CD4-positive, CD25-positive, alpha-beta regulatory T cell (primary cell): ENCODE measurements at places on chromosomes 2 and 18.

GRCh38 chr2:12048550-12048949, 302.1 kb downstream of the LPIN1 start:
- H3K4me1 ChIP-seq = peaks cover 5% of the 10 kb centered on the region
- DNase-seq = no peak
- H3K27ac ChIP-seq = no peak overlapping the region

GRCh38 chr2:224528171-224528570, 57.0 kb downstream of the CUL3 start:
- H3K4me3 ChIP-seq = peak overlapping the region; percentile 6
- peaks cover 16% of the 10 kb centered on the region for H3K36me3 ChIP-seq
- DNase-seq = no peak
- H3K27ac ChIP-seq = peak overlapping the region; percentile 52

DNA sequence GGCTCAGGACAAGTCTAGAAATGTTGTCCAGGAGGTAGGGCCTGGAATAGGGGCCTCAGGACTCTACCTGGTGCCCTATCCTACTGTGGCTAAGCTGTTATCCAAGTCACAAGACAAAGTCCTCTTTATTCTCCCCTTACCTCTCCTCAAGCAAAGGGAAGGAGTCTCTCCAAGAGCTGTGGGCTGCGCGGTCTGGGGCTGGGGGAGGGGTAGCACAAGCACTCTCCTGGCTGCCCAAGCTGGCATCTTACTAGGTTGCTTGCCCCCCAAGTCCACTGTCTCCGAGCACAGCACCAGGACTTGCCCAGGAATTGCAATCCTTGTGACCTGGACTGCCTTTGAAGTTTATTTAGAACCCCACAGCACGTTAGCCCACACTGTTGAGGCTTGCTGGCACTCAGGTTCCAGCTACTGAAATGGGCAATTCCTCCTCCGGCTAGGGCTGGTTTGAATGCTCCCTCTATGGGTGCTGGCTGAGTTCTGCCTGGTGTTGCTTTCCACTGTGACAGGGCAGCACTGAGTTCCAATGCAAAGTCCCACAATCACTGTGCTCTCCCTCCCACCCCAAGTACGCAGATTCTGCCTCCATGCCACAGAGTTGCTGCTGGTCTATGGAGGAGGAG, 18.5 kb downstream of the DHRS9 start:
- peaks cover 2% of the 10 kb centered on the region for H3K27me3 ChIP-seq
- no peak overlapping the region for H3K27ac ChIP-seq
- no peaks in the 10 kb centered on the region for H3K36me3 ChIP-seq
- H3K4me1 ChIP-seq = no peaks in the 10 kb centered on the region
- DNase-seq = no peak

DNA sequence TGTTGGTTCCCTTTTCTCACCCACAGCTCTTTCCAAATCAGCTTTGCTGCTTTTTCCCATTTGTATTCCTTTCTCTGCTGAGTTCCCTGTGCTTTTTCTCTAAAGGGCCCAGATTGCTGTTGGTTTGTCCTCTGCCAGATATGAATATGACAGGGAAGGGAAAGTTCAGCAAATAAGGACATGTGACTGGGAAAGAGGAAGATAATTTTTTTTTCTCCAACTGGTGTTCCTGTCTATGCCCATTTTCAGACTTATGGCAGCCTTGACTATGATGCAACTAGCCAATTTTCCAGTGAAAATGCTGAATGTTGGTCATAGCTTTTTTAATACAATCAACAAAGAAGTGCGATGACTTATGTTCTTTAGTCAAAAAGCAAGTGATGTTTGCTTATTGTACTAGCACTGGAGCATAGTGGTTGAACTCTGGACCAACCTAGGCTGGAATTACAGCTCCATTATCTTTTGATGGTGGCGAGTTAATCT, 7.7 kb downstream of the MDH1 start:
- no peak for DNase-seq
- H3K4me1 ChIP-seq = peaks cover 4% of the 10 kb centered on the region
- no peak overlapping the region for H3K27ac ChIP-seq
- H3K36me3 ChIP-seq = peaks cover 74% of the 10 kb centered on the region

GRCh38 chr2:232139786-232140562, 178.5 kb downstream of the DIS3L2 start:
- peaks cover 4% of the 10 kb centered on the region for H3K36me3 ChIP-seq
- H3K27me3 ChIP-seq = no peaks in the 10 kb centered on the region
- peak overlapping the region; percentile 43 for H3K27ac ChIP-seq
- no peak overlapping the region for H3K4me3 ChIP-seq
- DNase-seq = no peak

- no peak overlapping the region for H3K4me3 ChIP-seq
- no peaks in the 10 kb centered on the region for H3K27me3 ChIP-seq
- no peak for DNase-seq
- peaks cover 4% of the 10 kb centered on the region for H3K4me1 ChIP-seq
- H3K27ac ChIP-seq = no peak overlapping the region
These were observed 98.2 kb downstream of the TMEM17 start for GRCh38 chr2:62407838-62408237.

DNA sequence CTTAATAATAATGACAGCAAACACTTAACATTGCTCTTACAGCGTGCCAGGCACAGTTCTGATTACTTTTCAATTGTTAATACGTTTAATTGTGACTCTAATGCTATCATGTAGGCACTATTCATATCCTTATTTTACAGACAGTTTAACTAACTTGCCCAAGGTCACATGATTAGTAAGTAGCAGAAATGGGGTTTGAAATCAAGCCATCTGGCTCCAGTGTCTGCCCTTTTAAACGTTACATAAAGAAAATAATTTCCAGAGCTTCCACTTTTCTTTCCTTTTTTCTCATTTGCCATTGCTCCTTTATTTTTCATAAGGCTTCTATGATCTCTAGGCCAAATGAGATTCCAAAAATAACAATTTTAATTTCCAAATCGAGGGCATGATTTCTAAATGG, 50.6 kb upstream of the IKZF2 start:
- no peaks in the 10 kb centered on the region for H3K4me1 ChIP-seq
- H3K4me3 ChIP-seq = no peak overlapping the region
- no peak for DNase-seq
- H3K36me3 ChIP-seq = no peaks in the 10 kb centered on the region

GRCh38 chr2:38783586-38783985, 5.6 kb downstream of the GEMIN6 start:
- no peak for DNase-seq
- peaks cover 13% of the 10 kb centered on the region for H3K36me3 ChIP-seq
- no peaks in the 10 kb centered on the region for H3K27me3 ChIP-seq
- H3K4me3 ChIP-seq = no peak overlapping the region
- no peak overlapping the region for H3K27ac ChIP-seq

DNA sequence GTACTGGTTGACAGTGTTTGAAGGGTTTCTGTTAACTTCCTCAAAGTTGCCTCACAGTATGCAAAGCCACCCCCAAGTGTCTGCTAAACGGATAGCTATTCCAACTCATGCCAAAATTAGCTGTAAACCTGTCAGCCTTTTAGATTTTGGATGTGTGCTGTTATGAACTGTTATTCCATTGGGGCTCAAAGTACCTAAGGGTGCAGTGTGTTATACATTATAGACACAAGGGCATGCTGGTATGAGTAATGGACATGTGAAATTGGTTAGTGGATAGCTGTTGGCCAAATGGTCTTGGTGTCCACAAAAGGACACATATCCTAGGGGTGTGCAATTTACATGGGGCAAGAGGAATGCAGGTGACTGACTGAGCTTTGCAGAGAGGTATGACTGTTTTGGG, 33.7 kb upstream of the CCBE1 start:
- H3K36me3 ChIP-seq = no peaks in the 10 kb centered on the region
- H3K27me3 ChIP-seq = peaks cover 7% of the 10 kb centered on the region
- no peak overlapping the region for H3K27ac ChIP-seq
- DNase-seq = no peak
- H3K4me3 ChIP-seq = no peak overlapping the region

DNA sequence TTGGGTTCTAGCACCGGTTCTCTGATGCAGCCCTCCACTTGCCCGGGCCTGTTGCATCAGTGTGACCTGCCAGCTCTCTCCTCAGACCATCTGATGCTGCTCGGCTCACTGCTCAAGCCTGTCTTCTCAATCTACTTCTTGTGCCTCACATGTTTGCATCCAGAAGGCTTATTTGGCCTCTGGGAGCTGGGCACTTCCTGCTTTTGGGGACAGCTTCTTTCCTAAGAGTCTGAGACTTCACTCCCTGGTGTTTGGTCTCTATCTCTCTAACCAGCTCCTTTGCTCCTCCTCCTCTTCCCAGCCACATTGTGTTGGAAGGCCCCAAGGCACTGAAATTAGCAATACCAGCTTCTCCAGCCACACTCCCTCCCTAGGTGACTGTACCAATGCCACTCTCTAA, 212.8 kb downstream of the CDCA7 start:
- no peaks in the 10 kb centered on the region for H3K36me3 ChIP-seq
- no peak for DNase-seq
- H3K4me3 ChIP-seq = no peak overlapping the region
- no peaks in the 10 kb centered on the region for H3K4me1 ChIP-seq

DNA sequence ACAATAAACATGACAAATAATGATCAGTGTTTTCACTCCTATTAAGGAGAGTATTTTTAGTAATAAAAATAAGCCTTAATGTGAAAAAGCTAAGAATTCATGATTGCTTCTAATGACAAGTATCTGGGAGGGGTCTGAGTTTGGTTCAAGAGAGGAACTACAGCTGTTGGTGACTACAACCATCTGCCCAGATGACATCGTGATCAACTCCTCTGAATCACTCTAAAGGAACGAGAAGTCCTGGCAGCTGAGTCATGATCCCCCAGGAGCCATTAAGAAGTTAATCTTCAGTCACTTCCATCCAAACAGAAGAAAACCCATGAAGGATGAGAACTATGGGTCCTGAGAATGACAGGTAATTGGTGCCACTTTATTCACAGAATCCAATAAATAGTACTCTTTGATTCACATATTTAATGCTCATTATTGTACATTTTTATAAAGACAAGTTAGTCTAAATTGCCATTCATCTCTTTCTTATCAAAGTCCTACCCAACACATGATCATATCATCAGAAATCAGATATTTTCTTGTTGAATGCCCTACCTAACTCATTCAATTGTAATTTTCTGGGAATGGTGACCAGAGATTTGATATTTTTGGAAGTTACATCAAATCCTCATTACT, 6.8 kb downstream of the TFPI start:
- H3K27ac ChIP-seq = no peak overlapping the region
- H3K4me1 ChIP-seq = no peaks in the 10 kb centered on the region

DNA sequence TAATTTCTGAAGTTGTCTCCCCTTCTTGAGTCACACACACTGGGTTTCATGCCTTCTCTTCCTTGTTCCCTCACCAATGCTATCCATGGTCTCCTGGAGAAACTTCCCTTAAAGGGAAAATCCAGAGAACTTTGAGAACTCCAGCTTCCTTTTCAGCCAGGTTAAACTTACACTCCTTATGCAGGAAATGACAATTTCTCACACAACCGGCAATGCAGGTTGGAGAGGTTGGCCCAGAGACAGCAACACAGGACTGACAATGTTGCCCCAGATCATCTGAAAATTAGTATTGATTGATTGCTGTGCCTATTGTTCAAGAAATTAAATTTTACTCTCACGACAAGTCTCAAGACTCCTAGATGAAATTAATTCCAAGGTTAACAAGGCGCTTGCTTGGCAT, 292.2 kb downstream of the NYAP2 start:
- H3K4me1 ChIP-seq = no peaks in the 10 kb centered on the region
- H3K27ac ChIP-seq = no peak overlapping the region
- no peaks in the 10 kb centered on the region for H3K27me3 ChIP-seq
- no peak for DNase-seq
- H3K36me3 ChIP-seq = no peaks in the 10 kb centered on the region
- no peak overlapping the region for H3K4me3 ChIP-seq

- no peak overlapping the region for H3K27ac ChIP-seq
- H3K27me3 ChIP-seq = no peaks in the 10 kb centered on the region
- DNase-seq = no peak
- no peak overlapping the region for H3K4me3 ChIP-seq
- H3K36me3 ChIP-seq = no peaks in the 10 kb centered on the region
These were observed 448.3 kb upstream of the SLC14A2 start for GRCh38 chr18:45166836-45167551.

- no peak for DNase-seq
- no peak overlapping the region for H3K27ac ChIP-seq
- H3K36me3 ChIP-seq = no peaks in the 10 kb centered on the region
- H3K27me3 ChIP-seq = peaks cover 2% of the 10 kb centered on the region
These were observed 47.0 kb downstream of the KIF5C start for GRCh38 chr2:148922062-148922461.

DNA sequence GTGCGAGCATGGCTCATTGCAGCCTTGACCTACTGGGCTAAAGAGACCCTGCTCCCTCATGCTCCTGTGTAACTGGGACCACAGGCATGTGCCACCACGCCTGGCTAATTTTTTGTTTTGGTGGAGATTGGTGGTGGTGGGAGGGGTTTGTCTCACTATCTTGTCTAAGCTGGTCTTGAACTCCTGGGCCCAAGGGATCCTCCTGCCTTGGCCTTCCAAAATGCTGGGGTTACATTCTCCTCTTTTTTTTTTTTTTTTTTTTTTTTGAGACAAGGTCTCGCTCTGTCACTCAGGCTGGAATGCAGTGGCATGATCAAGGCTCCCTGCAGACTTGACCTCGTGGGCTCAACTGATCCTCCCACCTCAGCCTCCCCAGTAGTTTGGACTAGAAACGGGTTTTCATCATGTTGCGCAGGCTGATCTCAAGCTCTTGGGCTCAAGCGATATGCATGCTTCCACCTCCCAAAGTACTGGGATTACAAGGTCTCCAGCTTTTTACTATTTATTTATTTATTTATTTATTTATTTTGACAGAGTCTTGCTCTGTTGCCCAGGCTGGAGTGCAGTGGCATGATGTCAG, 238.3 kb downstream of the MYCN start:
- H3K27me3 ChIP-seq = no peaks in the 10 kb centered on the region
- no peaks in the 10 kb centered on the region for H3K36me3 ChIP-seq
- H3K4me1 ChIP-seq = no peaks in the 10 kb centered on the region
- no peak overlapping the region for H3K27ac ChIP-seq
- H3K4me3 ChIP-seq = no peak overlapping the region

- H3K36me3 ChIP-seq = no peaks in the 10 kb centered on the region
- H3K27me3 ChIP-seq = no peaks in the 10 kb centered on the region
- H3K4me1 ChIP-seq = no peaks in the 10 kb centered on the region
- DNase-seq = no peak
These were observed 35.3 kb downstream of the TCF4 start for GRCh38 chr18:55552526-55553189.

DNA sequence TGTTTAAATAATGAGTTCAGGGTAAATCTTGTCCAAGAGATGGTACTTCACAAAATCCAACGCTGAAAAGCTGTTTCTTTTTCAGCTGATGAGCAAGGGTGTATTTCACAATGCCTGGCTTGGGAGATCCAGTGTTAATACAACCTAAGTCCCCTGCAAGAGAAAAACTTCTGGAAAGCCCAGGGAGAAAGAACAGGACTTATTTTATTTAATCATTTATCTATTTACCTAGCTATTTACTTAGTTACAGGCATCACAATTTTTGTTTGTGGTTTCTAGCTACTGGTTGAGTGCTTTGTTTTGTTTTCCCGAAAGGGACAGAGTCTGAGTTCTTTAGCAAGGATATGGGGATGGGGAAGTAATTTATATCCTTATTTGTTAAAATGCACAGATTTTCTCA, 598.2 kb upstream of the SYT4 start:
- no peaks in the 10 kb centered on the region for H3K36me3 ChIP-seq
- no peaks in the 10 kb centered on the region for H3K4me1 ChIP-seq
- H3K27ac ChIP-seq = no peak overlapping the region
- no peaks in the 10 kb centered on the region for H3K27me3 ChIP-seq
- H3K4me3 ChIP-seq = no peak overlapping the region
- no peak for DNase-seq
